Retina (tissue), 1 donor: ENCODE measurements at places on chromosomes 1 and 21.

- DNase-seq: no peak
Measured at GRCh38 chr1:14345946-14346550, 252.4 kb upstream of the KAZN start.

DNA sequence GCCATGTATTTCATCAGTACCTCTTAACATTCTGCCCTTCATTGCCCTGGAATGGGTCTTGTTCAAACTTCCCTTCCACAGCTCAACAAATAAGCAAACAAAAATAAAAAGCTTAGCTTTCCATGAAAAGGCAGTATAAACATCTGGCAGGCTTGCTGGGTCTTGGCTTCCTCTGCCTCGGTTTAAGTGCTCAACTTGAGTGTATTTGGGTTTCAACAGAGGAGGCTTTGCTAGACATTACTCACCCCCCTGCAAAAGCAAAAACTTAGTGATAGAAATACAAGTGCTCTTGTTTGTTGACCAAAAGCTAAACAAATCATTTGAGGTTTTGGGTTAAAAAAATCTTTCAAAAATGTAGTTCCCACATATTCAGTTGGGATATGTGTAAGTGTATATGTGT, 518.5 kb downstream of the PLPP3 start:
- DNase-seq: no peak

DNA sequence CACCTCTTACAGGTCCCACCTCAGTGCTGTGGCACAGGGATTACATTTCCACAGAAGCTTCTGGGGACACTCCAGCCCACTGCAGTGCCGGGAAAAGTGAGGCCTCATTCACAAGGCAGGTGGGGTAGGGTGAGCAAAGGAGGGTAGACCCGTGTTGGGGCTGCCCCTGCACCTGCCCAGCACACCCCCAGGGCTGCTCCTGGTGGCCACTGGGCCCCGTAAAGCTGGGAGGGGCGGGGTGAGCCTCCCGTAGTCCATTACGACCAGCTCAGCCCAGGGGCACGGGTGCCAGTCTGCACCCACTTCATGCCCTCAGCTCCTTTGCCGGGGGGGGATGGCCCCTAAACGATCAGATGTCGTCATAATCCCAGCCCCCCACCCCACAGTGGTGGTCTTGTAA, 39.5 kb downstream of the AJAP1 start:
- no peak for DNase-seq

DNA sequence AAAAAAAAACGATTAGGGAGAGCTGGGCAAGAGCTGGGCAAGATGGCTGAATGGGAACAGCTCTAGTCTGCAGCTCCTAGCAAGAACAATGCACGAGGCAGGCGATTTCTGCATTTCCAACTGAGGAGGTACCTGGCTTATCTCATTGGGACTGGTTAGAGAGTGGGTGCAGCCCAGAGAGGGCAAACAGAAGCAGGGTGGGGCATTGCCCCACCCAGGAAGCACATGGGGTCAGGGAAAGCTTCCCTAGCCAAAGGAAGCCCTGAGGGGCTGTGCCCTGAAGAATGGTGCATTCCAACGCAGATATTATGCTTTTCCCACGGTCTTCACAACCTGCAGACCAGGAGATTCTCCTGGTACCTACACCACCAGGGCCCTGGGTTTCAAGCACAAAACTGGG, 251.6 kb downstream of the GPATCH2 start:
- no peak for DNase-seq

DNA sequence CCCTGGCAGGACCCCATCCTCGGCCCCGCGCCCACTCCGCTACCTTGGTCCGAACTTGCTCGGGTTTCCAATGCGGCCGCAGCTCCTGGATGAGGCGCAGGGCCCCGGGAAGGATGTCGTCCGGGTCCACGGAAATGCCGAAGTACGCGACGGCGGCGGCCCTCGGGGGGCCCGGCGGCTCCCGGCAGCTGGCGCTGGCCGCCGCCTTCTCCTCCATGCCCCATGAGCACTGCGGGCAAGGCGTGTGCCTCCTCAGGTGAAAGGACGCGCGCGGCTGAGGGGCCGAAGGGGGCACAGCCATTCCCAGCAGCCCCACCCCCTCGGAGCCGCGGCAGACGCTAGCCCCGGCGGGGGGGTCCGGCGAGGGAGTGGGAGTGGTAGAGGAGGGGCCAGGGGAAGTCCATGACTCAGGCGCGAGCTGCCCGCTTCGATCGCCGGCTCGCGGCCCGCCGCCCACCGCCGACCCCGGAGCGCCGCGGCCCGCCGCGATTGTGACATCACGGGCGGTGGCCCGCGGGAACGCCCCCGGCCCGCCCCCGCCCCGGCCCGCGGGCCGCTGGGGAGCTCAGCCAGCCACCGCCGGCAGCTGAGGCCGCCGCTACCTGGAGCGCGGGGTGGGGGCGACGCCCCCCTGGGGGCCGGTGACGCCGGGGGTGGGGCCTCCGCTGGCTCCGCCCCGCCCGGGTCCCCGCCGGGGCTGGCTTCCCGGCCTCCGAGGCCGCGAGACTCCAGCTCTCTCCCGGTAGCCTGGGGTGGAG, at the start of gene ETNK2:
Gene ETNK2 (minus strand): TSS at position 493 of the 758 bp plus-strand sequence. CDS start 192 bp downstream, at position 301.
- peak; percentile 86 for DNase-seq

GRCh38 chr1:43388613-43389012, 987 bp downstream of the MED8 start:
- DNase-seq: no peak

DNA sequence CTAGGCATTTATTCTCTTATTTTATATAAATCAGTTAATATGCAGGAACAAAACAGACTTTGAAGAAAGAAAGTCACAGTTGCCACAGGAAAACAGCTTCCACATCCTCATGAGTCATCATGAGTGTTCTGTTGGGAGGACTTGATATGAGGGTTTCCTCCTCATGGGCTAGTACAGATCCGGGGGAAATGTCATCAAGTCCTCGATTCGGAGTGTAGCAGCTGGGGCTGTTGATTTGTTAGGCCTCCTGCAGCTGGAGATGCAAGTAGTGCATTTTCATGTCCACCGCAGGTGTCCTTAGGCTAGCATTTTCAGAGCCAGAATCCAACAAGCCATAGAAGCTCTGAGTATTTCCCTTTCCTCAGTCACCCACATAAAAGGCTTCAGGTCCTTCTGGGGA, 36.7 kb downstream of the ADAM30 start:
- DNase-seq: no peak

- DNase-seq: peak; percentile 87
Measured at GRCh38 chr21:45643021-45643980, at the start of gene PCBP3. PCBP3 (plus strand) TSS chr21:45643725; CDS start chr21:45850086, 206,361 bp downstream.

DNA sequence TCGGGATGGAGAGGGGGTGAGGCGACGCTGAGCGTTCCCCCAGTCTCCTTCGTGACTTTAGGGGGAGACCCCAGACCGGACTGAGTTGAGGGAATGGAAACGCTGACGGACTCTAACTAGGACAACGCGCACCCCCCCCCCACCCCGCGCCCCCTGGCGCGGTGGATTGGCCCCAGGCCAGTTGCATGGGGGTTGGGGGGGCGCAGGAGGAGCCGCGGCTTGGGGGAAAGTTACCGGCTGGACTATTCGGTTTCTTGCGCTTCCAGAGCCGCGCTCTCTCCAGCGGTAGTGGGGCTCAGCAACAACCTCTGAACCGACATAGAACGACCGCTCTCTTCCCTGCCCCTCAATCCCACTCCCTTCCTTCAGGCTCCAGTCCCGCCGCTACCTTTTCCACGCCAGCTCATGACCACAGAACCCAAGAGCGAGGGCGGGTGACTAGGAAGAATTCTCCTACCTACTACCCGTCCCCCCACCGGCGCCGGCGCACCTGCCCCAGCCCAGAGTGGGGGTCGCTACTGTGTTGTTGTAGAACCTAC, 694 bp downstream of the ZBTB7B start:
- DNase-seq: peak; percentile 72

- no peak for DNase-seq
Measured at GRCh38 chr1:21302747-21303715, 12.8 kb upstream of the ECE1 start.

DNA sequence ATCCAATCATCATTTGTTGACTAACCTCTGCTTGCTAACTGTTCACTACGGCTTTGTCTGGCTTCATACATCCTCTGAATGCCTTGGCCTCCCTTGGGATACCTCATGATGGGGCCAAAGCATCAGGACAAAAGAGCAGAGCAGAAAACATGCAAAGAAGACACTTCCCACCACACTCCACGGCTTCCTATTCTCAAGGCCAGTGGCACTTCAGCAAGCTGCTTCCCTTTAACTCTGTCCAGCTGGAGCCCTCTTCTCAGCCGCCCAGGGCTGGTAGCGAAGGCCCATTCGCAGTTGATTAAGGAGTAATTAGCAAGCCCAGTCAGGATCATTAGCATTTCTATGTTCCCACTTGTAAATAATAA, 224.3 kb upstream of the FGGY start:
- DNase-seq: peak; percentile 27

DNA sequence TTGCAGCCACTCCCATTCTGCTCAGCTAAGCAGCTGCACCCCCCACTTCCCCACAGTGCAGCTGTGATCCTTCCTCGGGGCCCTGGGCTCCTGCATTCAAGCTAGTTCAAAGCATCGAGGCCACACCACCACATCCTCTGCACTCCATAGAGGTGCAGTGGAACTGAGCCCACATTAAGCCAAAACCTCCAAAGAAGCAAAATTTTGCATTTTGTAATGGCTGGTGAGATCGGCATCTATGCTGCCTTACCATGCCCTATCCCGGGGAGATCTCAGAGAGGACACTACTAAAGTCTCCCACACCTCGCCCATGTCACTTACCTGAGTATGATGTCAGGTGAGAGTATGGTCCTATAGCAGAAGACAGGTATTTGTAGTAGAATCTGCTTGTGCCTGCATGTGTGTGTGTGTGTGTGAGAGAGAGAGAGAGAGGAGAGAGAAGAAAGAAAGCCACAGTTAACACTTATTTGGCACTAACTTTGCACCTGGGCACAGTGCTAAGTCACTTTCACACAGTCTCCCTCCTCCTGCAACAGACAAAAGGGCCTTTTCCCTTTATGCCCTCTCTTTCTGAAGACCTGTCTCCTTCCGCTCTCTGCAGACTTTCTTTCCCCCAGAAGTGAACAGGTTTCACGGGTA, 89.8 kb downstream of the KIF14 start:
- DNase-seq: no peak

GRCh38 chr1:48251323-48251722, 28.8 kb downstream of the SLC5A9 start:
- DNase-seq: no peak

DNA sequence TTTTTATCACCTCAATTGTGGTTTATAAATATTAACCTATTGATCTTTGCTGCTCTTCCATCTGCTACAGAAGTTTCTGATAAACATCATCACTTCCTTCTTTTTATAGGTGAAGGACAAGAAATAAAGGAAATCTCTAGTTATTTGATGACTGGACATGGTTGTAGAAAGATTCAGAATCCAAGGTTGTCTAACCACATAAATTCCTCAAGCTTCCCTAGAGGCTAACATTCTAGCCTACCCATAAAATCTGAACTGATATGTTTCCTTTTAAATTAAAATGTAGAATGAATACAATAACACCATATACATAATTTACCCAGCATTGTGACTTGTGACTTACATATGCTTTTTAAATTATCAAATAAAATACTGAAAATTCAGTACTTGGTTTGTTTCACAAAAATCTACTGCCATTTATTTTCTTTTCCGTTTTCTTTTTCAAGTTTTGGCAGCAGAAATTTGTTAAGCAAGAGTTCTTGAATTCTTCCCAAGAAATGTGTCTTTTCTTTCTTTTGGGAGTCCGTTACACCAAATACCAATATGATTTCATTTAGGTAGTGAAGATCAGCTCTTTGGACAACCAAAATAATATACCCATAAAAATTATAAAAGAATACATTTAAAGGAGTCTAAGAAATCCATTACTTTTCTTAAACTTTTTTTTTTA, 513.2 kb upstream of the ADGRL2 start:
- DNase-seq: no peak

- DNase-seq: peak; percentile 81
Measured at GRCh38 chr1:23184212-23184934, 15.7 kb upstream of the LUZP1 start.

GRCh38 chr1:2050793-2051682, 827 bp downstream of the PRKCZ start:
- peak; percentile 22 for DNase-seq

- peak; percentile 70 for DNase-seq
Measured at GRCh38 chr1:219928791-219929118, 398 bp upstream of the SLC30A10 start.

GRCh38 chr1:101130673-101131072, 105.1 kb upstream of the DPH5 start:
- DNase-seq: peak; percentile 39

- no peak for DNase-seq
Measured at GRCh38 chr1:93414749-93415148, 33.2 kb upstream of the FNBP1L start.

GRCh38 chr1:207923121-207923520, 12.2 kb upstream of the CD34 start:
- peak; percentile 42 for DNase-seq
